Tibial nerve (tissue), 4 donors: ENCODE measurements at places on chromosomes 7 and 10. TPM values are rescaled to one million over a fixed set of nuclear protein-coding genes. Genes with fewer than 3 reads are reported as not detected.
A peak's percentile ranks its signal among the peaks of the same experiment; 100 is the strongest.

The ST8SIA6 gene
- total RNA-seq = 1.9 TPM

The PLAC9 gene
- total RNA-seq = 166 TPM

The SPDYE1 gene
- total RNA-seq = not detected

DNA sequence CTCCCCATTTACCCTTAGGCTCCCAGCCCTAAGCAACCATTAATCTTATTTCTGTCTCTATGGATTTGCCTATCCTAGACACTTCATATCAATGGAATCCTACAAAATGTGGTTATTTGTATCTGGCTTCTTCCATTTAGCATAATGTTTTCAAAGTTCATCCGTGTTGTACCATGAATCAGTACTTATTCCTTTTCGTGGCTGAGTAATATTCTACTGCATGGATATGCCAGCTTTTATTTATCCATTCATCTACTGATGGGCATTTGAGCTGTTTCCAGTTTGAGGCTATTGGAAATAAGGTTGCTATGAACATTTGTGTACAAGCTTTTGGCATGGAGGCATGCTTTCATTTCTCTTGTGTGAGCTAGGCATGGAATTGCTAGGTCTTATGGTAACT lies 121.1 kb downstream of the WDR11 start:
- DNase-seq = no peak

DNA sequence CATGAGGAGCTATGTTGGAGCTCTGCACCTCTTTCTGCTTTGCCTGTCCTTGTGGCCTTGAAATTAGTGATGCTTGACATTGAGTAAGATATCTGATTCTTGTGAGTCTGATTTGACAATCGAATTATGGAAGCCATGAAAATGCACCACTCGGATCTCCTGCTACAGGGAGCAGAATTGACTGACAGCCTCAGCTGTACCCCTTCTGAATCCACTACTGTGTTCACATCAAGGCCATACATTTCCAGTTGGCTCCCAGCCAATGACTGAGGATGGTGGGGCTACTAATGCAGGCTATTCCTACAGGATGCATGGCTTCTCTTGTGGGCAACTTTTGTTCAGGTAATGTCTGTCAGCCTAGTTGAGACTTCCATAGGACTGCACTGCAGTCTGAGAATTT lies 321.9 kb downstream of the REEP3 start:
- no peak for DNase-seq

- DNase-seq = no peak
These were observed 97.4 kb downstream of the REEP3 start for GRCh38 chr10:63618552-63618951.

DNA sequence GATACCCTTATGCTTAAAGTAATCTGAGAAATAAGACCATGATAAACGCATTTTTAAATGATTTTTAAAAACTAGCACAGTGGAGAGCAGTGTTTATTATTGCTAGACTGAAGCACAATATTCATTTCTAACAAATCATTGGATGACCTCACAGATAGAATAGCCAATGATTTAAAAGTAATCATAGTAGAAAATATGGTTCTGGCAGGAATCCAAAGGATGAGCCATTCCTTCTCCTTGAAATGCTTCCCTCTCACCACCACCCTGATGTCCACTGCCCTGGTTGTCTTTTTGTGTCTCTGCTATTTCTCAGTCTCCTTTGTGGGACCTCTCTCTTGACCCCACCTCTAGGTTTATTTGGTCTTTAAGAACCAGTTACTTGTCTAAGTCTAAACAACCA lies 64.9 kb downstream of the PRKG1 start:
- no peak for DNase-seq

DNA sequence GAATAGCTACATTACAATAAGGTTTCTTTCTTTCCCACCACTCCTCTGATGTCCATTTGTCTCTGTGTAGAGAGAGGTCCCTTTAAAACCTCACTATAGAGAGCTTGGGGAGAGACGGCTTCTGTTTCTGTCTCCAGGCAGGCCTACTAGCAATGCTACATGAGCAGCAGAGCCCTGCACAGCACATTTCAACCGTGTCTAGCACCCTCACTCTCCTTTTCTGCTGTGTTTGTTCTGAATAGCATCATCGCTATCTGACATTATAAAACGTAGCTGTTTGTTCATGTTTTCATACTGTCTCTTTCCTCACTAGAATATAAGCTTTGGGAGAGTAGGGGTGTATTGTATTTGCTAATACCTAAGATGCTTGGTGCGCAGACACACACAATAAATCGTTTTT lies 487.8 kb upstream of the DPP6 start:
- no peak for DNase-seq

DNA sequence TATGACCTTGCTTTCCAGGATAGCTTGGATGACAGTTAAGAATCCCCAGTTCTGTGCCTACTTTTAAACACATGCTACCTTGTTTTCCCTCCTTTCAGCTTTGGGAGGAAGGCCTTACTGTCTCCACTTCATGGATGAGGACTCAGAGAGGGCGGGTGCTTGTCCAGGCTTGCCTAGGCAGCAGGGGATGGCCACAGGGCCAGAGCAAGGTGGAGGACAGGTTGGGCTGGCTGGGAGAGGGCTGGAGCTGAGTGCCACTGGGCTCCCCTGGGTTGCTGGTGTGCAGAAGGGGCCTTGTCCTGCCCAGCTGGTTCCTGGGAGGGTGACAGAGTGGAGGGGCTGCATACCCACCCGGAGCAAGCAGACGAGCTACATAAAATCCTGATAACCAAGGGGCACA lies 117.8 kb downstream of the GRK5 start:
- DNase-seq = no peak

- no peak for DNase-seq
These were observed 61.9 kb downstream of the PARD3 start for GRCh38 chr10:34753014-34753757.

- DNase-seq = no peak
These were observed 121.2 kb downstream of the RTKN2 start for GRCh38 chr10:62147425-62147824.

DNA sequence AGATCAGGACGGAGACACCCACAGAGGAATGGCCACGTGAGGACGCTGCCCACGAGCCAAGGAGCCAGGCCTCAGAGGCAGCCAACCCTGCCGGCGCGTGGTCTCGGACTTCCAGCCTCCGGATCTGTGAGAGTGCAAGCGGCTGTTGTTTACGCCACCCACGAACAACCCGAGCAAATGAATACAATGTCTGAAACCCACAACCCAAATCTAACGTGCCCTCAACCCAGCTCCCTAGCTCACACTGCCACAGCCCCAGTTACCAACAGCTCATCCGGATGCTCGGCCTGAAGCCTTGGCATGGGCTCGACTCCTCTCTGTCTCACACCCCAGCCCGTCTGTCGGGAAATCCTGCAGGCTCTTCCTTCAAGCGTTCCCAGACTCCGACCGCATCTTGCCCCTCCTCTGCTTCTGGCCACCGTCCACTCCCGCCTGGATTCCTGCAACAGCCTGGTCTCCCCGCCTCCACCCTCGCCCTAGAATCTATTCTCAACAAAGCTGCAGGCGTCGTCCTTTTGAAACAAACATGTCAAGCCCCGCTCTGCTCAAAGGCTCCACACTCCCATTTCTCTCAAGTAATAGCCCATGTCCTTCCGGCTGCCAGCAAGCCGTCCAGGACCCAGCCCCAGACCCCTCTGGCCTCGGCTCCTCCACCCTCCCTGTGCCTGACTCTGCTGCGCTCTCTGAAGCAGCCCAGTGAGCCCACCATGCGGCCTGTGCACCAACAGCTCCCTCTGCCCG lies 35.3 kb downstream of the STK32C start:
- DNase-seq = no peak

The XRCC2 gene
- total RNA-seq = 2.0 TPM

GRCh38 chr10:60974463-60975149 lies 30.6 kb upstream of the RHOBTB1 start:
- DNase-seq = no peak

The SPDYE2B gene
- not detected for total RNA-seq

- DNase-seq = no peak
These were observed 26.7 kb upstream of the GGCT start for GRCh38 chr7:30531286-30531685.

GRCh38 chr7:147569116-147569913 lies 1021.3 kb upstream of the C7orf33 start:
- no peak for DNase-seq

The ALOX5 gene
- total RNA-seq = 127 TPM

GRCh38 chr10:97991871-97992270 lies 38.5 kb downstream of the CRTAC1 start:
- DNase-seq = no peak

The PLA2G12B gene
- total RNA-seq = not detected

DNA sequence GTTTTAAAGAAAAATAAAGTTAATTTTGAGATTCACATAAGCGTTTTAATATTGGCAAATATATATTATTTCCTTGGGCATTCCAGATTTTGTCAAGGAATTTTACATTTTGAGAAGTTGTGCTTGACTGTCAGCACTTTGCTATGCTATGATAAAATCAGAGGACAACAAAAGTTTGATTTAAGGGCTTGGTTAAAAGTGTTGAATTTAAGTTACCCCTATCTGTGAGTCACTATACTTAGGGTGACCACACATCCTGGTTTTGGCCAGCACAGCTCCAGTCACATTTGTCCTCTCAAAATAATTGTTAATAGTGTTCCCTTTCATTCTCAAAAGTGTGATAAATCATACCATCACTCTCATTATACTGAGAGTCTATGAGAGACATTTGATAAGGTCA lies 34.2 kb upstream of the ANK3 start:
- no peak for DNase-seq

GRCh38 chr10:98006266-98006665 lies 24.2 kb downstream of the CRTAC1 start:
- no peak for DNase-seq

GRCh38 chr7:78493401-78493800 lies 694.8 kb downstream of the PHTF2 start:
- no peak for DNase-seq

DNA sequence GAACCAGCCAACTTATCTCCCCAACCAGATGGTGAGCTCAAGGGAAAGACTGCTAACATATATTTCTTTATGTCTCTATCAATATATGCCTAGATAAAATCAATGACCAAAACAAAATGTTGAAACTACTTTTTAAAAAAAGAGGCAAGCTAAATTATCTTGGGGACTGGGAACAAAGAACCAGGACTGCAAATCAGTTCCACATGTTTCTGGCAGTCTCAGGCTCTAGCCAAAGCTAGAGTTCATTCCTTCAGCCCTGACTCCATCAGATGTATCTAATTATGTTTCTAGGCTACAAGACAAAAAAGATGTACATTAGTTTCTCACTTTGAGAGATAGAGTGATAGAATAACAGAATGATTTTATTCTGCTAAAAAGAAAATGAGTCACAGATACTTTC lies 1290.3 kb upstream of the SORCS1 start:
- DNase-seq = no peak

DNA sequence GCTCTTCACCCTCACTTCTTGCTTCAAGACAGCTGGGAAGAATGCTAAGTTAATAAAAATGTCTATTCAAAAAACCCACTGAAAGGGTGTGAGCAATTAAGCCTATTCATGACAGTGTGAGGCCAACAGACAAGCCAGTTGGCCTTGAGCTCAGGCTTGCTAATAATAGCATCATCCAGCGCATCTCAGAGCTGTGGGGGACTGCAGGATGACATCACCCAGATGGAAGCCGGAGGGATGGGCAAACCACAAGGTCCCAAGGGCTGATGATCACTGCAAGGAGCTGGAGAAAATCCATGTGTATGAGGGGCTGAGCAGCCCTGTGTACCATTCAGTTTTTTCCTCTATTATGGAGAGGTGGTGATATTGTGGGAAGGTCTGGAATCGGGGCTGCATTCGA lies 770.4 kb downstream of the TNS3 start:
- peak; percentile 25 for DNase-seq

- DNase-seq = no peak
These were observed 4.3 kb downstream of the PFKP start for GRCh38 chr10:3071405-3072198.

The DNAJC30 gene
- total RNA-seq = 8.4 TPM

The ENKUR gene
- total RNA-seq = not detected

DNA sequence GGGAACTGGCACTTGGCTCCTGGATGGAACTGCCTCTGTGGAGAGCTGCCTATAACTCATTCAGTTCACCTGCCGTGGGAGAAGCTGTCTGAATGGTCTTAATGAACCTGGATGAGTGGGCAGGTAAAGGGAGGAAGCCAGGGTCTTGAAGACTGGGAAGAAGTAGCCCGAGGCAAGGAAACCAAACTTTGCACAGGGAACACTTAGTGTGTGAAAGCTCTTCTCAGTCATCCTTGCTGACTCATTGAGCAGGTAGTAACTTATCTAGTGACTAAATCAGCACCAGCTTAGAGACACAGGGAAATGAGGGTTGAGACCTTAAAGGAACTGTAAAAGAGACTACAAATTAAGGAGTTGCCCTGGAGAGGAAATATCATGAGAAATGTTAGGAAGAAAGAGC lies 9.9 kb downstream of the LRRC4 start:
- no peak for DNase-seq

DNA sequence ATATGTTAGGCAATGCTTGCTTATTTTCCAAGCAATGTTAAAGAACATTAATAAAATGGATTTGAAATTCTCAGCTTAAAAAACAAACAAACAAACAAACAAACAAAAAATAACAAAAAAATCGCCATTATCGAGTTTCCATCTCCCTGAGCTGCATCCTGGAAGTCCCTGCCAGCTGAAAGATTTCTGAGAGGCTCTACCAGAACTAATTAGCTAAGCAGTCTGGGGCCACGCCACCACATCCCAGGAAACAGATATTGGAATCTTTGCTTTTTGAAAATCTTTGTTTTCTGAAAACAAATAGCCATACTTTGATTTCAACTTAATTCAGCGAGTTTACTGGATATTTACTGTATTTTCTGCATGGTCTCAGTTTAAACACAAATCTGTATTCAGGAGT lies 143.6 kb downstream of the LSMEM1 start:
- DNase-seq = no peak

GRCh38 chr7:2202901-2203765 lies 29.6 kb downstream of the MAD1L1 start:
- no peak for DNase-seq

- DNase-seq = no peak
These were observed 3.5 kb downstream of the AQP1 start for GRCh38 chr7:30915005-30915601.

- no peak for DNase-seq
These were observed 384.5 kb downstream of the KCNMA1 start for GRCh38 chr10:77253147-77253545.

The PPP1R9A gene
- total RNA-seq = 26.4 TPM

DNA sequence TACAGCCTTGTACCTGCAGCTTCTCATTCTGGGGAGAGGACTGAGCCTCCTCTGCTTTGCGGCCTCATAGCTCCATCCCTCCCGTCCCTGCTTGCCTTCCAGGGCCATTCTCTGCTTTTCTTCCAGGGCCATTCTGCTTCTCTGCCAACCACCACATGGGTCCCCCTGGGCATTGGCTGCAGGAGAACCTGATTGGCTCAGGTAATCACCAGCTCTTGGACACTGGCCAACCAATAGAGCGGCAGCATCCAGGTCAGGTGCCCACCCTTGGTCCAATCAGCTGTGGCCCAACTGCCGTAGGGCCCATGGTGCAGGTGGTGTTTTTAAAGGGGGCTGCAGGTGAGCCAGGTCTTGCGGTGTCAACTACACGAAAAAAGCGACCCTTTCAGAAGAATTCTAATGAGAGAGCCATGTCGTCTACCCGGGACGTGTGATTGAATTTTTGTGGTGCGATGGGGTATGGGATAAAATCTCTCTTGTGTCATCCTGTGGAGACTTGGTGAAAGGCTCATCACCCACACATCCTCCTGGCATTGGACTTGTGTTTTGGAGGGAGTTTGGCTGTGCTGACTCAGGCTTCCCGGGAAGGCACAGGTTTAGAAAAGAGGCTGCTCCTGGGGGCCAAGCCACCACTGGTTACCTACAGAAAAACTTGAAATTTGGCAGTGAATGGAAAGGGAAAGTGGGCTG lies 46.0 kb upstream of the PODXL start:
- no peak for DNase-seq
